ENCODE measurements at places on chromosomes 12 and 14.

DNA sequence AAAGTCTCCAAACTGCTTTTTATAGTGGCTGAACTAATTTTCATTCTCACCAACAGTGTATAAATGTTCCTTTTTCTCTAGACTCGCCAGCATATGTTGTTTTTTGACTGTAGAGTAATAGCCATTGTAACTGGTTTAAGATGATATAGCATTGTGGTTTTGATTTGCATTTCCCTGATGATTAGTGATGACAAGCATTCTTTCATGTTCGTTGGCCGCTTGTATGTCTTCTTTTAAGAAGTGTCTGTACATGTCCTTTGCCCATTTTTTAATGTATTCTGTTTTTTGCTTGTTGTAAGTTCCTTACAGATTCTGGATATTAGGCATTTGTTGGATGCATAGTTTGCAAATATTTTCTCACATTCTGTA lies 404.9 kb downstream of the FLRT2 start:
- DNase-seq = no peak

- DNase-seq = no peak
Observed at GRCh38 chr12:77013091-77013490, 52.3 kb downstream of the E2F7 start.

DNA sequence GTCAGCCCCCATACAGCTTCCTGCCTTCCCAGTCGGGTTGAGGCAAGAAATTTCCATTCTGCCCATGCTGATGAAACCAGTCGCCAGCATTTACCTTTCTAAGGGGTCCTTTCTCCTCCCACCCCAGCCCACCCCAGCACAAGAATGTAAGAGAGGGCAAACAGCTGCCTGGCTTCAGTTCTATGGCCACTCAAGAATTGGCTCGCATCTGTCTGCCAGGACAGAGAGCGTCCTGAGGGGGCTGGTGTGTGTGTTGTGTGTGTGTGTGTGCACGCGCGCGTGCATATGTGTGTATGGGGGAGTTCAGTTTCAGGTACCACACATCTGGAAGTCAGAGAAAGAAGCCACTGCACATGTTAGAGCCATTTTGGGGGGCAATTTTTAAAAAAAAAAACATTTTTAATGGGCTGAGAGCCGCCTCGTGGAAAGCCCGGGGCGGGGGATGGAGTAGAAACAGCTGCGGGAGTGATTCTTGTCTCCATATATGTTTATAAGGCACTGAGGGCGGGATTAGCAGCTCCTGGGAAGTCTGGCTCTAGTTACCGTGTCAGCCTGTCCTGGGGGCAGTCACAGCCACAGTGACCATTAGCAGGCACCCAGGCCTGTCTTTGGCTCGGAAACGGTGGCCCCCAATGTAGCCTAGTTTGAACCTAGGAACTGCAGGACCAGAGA lies at the start of gene WNT5B:
TSS of gene WNT5B (plus strand) at position 566 of the 672 bp plus-strand sequence. CDS start 2,124 bp downstream, outside the sequence.
- no peak for DNase-seq

DNA sequence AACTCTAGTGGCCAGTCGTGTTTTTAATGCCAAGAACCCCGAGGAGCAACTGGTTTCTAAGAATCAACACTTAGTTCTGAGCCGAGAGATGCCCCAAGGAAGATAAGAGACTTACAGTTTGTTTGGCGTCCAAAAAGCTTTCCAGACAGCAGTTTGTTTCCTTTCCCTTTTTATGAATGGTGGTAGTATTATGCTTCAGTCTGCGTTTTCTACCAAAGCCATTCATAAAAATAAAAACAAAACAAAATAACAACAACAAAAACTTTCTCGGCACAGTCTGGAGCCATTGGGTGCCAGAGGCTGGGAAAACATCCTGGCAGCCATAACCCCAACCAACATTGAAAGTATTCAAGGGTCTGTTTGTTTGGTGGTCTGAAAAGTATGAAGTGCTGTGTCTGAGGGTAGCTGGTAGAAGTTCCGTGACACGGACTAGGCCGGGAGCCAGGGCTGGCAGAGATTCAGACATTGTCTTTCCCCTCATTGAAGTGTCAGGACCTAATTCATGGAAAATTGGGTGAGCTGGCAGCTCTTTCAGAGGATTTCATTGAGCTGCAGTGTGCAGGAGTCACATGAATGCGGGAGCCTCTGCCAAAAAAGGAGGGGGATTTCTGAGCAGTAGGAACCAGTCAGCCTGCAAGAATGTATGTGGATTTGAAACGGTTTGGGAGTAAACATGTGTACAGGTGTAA lies 124.2 kb downstream of the HMGA2 start:
- DNase-seq = no peak

- no peak for DNase-seq
Observed at GRCh38 chr12:59980476-59980875, 384.6 kb downstream of the SLC16A7 start.

DNA sequence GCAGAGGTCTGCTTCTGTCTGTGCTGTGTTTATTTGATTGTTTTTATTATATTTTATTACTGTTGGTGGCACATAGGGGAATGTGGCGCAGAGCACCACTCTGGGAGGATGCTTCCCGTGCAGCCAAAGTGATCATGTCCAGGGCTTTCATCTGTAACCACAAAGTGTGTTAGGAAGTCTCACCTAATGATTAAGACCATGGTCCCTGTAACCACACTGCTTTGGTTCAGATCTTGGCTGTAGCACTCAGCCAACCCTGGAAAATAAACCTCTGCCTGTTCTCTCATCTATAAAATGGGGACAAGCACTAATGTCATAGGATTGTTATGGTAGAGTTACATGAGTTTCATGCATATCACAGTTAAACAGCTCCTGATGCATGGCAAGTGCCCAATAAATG lies 1.9 kb downstream of the RESF1 start:
- no peak for DNase-seq

GRCh38 chr12:119659289-119659897 lies 8.5 kb upstream of the PRKAB1 start:
- peak; percentile 39 for DNase-seq

- no peak for DNase-seq
Observed at GRCh38 chr14:51521764-51522163, 129.9 kb upstream of the FRMD6 start.

DNA sequence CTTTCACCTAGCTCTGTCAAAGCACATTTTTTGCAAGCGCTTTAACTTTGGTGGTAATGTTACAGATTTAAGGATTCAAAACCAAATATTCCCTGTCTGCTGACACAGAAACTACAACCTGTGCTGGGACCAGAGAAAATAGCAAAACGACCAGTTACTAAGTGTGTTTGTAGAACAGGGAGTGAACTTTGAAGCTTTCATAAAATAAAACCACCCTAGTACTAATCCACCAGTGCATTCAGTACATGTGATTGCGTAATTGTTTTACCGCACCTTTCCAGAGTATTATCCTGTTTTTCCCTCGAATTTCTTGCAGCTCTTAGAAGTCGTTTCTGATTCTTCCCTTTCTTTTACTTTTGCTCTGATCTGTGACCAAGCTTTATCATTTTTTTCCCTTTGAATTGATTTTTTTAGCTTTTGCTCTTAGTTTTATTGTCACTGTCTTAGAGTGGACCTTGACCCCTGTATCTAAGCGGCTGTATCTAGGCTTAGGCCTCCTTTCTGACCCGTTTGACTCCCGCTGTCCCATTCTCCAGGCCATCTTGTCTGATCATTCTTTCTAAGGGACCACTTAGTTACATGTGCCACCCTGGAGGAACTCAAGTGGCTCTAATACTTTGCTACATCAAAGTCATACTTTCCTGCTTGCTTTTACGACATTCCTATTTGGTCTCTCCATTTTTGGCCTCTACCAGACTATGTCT lies 429.4 kb downstream of the PCNX1 start:
- DNase-seq = no peak

- no peak for DNase-seq
Observed at GRCh38 chr12:124477107-124477915, 90.1 kb downstream of the NCOR2 start.

DNA sequence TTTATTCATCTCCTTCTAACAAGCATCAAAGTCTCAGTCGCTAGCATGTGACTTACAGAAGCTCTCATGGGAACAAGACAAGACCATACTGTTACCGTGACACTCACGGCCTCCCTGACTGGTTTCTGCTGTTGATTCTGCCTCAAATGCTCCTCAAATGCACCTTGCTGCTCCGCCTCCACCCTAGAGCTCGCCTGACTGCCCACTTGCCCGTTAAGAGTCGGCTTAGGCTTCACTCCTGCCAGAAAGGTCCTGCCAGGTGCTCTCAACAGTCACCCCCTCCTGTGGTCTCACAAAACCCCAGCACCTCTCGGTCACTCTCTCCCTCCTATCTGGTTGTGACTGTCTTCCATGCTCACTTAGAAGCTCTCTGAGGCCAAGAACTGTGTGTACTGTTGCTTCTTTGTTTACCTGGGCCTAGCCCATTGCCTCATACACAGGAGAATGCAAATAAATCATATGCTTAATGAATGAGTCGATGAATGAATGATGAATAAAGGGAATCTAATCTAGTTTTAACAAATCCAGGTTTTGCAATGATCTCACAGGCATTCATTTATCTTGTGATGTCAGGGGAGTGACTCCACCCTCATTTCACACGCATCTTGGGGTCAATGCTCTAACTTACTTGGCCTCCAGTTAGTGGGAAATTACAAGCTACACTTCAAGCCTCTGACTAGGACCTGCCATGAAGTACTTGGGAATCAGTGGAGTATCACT lies 41.3 kb downstream of the SSH1 start:
- no peak for DNase-seq

DNA sequence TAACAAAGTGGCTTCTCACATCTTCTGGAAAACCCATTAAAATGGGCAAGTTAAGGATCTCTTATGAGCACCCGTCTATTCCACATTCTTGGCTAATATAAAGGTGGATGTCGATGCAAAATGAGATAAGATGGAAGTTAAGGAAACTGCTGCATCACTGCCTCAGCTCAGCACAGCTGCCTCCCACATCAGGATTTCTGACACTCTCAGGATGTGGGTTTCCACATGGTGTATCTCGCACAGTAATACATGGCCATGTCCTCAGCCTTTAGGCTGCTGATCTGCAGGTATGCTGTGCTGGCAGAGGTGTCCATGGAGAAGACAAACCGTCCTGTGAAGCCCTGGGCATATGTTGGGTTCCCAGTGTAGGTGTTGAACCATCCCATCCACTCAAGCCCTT lies 1348.0 kb downstream of the TMEM121 start:
- no peak for DNase-seq

GRCh38 chr12:110577864-110578693 lies 5.0 kb downstream of the PPTC7 start:
- DNase-seq = no peak

DNA sequence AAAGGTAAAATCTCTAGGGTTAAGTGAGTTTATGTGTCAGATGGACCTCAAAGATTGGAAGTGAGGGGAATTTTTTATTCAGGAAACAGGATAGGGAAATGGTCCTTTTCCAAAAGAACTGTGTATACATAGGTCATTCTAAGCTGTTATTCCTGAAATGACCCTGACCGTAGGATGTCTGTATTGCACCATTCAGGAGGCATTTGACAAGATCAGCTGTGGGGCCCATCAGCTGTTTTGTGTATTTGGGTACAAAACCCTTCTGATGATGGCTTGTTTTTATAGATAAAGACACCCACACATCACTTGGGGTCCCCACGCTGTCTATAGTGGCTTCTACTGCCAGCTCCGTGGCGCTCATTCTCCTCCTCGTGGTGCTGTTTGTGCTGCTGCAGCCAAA lies 62.6 kb upstream of the SRSF5 start:
- DNase-seq = no peak

DNA sequence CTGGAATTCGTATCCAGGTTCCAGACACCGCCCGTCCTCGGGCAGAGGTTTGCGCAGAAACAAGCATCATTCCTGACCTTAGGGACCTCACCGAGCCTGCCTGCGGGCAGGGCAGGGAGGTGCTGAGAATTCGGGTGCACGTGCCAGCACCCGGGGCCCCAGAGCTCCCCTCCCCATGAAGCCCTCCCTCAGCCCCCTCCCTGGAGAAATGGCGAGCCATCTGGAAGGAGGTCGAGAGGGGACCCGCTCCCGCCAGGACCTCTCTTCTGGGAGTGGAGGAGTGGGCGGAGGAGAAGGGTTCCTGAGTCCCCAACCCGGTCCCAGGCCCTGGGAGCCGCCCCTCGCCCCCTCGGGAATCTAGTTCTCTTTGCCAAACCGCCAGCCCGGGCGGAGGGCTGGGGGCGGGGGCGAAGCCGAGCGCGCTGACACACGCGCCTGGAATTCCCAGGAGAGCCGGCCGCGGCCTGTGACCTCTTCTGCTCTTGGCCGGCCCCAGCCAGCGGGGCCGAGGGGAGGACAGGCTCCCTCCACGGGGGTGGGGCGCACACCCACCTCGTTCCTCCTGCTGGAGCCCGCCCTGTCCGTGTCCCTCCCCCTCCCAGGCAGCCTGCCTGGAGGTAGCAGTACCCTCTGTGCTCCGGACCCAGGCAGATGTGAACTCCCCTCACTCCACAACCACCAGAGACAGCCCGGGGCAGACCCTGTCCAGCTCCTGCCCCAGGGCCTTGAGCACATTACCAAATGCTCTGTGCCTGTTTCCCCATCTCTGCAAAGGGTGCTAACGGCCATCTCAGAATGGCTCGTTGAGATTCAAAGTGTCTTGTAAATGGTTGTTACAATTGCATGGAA lies 23.0 kb upstream of the GPR132 start:
- no peak for DNase-seq

DNA sequence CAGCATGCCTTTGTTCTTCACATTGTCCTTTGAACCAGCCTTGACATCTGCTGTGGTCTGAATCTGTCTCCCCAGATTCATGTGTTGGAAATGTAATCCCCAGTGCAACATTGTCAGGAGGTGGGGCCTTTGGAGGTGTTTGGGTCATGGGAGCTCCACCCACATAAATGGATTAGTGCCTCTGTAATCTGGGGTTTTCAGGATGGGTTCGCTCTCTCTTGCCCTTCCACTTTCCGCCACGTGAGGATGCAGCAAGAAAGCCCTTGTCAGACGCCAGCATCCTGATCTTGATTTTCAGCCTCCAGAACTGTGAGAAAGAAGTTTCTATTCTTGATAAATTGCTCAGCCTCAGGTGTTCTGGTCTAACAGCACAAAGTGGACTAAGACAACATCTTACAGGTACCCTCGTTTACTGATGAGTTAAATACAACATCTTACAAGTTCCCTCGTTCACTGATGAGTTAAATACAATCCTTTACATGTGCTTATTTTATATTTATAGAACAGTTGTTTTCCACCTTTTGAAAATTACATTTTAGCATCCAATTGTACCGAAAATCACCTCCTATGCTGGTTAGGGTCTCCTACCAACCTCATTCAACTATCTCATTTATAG lies 54.4 kb upstream of the RIMBP2 start:
- DNase-seq = no peak

DNA sequence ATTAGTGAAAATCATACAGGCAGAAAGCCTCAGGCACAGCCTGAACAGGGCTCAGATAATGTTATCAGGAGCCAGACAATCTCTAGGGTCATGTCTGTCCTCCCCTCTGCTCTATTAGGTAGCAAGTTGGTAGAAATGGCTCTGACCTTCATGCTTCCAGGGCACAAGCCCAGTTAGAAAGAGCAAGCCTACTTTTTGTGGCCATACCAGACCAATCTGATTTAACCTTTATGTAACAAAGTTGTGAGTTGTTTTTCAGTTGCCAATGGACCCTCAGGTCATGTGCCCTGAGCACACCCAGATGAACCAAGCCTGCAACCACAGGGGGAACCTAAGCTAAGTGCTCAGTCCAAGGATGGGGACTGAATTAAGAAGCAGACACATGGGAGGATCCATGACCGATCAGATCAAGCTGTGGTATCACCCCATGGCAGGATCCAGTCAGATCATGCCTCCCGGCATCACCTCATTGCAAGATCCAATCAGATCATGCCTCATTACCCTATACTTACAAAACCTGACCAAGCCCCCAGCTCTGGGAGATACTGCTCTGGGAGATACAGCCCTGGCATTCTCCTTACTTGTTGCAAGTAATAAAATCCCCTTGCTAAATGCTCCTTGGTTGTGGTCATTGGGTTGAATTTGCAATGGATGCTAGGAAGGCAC lies 18.8 kb upstream of the HIGD1C start:
- no peak for DNase-seq

Measured in HEK293T (cell line).